ENCODE measurements at places on chromosomes 7 and 10.

GRCh38 chr10:10865303-10865702, 152.4 kb upstream of the CELF2 start:
- DNase-seq: no peak

GRCh38 chr7:158586499-158587161, 993 bp downstream of the PTPRN2 start:
- no peak for DNase-seq

DNA sequence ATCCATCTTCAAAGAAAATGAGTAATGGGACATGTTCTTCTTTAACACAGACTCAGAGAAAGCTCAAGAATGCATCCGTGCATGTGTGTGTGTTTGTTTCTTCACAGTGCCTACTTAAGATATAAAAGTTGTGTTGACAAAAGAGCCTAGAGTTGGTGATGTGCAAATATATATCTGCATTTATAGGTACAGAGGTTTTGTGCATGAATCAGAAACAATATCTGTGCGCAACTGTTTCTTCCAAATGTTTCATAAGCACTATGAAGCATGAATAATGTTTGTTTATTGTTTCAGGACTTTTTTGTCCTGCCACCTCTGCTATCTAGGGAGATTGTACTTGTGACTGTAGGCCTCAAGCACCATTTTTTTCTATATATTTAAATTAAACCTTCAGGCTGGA, 229.7 kb downstream of the CSTF2T start:
- DNase-seq: no peak

GRCh38 chr7:22184549-22185199, 172.3 kb downstream of the RAPGEF5 start:
- DNase-seq: no peak

GRCh38 chr10:86868353-86868752, 89.1 kb downstream of the MMRN2 start:
- no peak for DNase-seq

- DNase-seq: peak; percentile 14
Measured at GRCh38 chr10:92291921-92292845, 1.2 kb downstream of the MARCHF5 start.

DNA sequence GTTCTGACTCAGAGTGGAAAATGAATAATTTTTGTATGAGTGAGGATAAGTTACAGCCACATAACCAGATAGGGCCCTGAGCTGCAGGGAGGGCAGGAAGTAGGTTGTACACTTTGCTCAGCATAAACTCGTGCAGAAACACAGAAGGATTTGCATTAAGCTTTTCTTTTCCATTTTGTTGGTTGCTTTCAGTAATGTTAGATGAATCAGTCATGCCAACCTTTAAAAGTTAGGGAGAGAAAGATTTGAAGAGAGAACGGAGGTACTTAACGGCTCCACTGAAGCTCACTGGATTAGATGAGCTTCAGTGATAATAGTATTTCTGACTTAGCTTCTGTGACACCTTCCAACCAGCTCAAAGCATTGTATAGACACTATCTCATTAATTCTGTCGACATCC, 348.1 kb downstream of the GATA3 start:
- no peak for DNase-seq

- no peak for DNase-seq
Measured at GRCh38 chr10:52900593-52900992, 128.0 kb upstream of the MBL2 start.

- no peak for DNase-seq
Measured at GRCh38 chr7:64098-64915, 128.1 kb upstream of the FAM20C start.

- no peak for DNase-seq
Measured at GRCh38 chr7:24980534-24981170, 674 bp upstream of the OSBPL3 start.

DNA sequence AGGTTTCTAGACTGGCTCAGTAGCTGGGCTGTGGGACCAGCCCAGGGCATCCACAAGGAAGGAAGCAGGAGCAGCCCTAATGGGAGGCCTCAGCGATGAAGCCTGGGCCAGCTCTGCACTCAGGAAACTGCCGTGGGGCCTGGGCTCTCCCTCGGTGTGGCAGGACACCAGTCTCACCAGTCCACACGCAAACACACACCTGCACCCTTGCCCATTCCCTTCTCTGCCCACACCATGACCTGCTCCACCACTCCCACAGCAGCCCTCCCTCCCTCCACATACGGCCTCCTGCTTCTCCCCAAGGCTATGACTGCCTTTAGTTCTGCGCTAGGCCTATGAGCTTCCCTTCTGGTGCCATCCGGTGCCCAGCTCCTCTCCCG, 7.1 kb downstream of the FGF8 start:
- no peak for DNase-seq

DNA sequence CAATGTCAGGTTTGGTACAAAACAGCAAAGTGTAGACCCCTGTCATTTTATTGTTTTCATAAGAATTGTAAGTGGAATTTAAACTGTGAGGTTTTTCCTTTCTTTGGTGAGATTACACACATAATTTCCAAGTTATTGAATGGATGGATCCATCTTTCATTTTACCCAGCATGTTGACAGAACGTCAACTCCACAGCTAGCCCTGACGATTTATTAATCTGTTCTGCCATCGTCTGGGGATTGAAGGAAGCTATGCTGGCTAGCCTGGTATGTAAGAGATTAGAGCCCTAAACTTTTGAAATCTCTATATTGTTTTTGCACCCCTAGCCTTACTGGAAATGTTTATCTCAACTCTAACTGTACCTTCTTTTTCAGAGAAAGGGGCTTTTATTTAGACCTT, 8.6 kb downstream of the WNT16 start:
- DNase-seq: no peak

- DNase-seq: no peak
Measured at GRCh38 chr7:144830811-144831210, 5.0 kb downstream of the TPK1 start.

- no peak for DNase-seq
Measured at GRCh38 chr10:122307669-122308416, 36.7 kb downstream of the BTBD16 start.

DNA sequence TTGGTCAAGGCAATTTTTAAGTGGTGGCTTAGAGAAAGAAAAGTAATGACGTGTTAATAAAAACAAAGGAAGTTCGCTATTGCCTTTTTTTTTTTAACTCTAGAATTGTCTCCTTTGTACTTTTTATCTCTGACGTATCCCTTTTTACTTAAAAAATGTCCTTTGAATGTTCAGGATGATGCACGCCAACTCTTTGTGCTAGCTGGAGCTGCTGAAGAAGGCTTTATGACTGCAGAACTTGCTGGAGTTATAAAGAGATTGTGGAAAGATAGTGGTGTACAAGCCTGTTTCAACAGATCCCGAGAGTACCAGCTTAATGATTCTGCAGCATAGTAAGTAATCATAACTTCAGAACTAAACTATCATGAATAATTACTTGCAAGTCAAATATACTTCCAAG, 64.4 kb downstream of the GNAI1 start:
- no peak for DNase-seq

DNA sequence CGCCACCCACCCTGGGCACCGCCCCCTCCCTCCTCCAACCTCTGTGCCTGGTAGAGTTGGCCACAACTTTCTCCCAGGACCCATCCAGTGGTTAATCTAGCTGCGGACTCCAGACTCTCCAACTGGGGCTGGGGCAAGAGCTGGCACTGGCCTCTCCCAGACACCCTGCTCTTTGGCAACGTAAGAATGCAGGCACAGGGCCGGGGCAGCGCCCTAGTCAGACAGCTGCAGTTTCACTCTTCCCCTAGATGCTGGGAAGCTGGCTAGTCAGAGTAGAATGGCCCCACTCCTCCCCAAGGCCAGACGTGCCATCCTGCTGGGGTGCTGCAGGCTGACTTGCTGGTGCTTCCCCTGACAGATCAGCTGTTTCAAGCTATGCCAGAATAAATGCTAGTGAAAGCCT, 22.1 kb downstream of the HSPA12A start:
- no peak for DNase-seq

GRCh38 chr7:105861224-105861623, 15.2 kb downstream of the ATXN7L1 start:
- no peak for DNase-seq

DNA sequence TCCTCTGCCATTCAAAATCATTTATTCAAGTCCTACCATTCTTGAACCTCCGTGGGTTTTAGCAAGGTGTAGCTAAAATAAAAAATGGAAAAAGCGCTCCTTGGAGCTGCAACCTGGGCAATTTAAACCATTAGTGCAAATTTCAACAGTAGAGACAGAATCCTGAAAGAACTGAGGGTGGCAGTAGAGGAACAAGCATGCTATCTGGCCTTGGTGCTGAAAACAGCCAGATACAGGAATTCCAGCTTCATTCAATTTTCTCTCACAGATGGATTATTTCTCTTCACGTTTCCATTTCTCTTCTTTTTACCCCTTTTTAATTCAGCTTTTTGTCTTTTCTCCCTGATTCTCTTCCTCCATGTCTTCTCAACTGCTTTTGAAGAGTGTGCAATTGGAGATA, 77.7 kb downstream of the OTUD1 start:
- DNase-seq: no peak

- no peak for DNase-seq
Measured at GRCh38 chr7:33193308-33193864, 64.0 kb downstream of the BBS9 start.

DNA sequence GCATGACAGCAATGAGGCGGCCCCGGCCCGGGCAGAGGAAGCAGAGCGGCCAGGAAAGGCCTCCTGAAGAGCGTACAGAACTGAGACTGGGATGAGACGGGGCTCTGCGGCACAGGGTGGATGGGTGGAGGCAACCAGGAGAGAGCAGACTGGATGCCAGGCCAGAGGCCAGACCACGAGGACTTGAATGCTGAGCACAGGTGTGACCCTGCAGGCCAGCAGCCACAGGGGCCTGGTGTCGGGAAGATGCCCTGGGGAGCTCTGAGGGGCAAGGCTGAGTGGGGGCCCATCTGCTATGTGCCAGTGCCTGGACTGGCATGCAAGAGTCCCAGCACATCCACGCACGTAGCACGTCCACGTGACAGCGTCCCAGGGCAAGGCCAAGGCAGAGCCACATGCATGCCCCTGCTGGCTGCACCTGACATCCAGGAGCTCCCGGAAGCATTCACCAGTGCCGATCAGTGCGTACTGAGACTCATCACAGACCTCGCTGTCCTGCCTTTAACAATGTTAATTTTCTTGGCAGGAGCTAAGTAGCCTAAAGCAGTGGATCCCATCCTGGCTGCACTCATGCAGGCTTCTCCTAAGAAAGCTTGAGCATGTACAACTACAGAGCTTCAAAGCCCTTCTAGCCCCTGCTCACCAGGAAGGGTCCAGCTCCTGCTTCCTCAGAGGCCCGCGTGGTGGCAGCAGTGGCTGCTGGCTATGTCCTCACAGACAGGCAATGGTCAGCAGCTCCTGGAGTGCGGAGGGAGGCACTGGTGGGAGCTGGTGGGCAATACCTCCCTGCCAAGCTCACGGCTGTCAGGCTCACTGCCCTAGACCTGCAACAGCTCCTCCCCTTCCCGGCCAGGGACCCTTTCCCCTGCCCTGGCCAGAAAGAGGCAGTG, 18.0 kb downstream of the GRID1 start:
- DNase-seq: no peak

DNA sequence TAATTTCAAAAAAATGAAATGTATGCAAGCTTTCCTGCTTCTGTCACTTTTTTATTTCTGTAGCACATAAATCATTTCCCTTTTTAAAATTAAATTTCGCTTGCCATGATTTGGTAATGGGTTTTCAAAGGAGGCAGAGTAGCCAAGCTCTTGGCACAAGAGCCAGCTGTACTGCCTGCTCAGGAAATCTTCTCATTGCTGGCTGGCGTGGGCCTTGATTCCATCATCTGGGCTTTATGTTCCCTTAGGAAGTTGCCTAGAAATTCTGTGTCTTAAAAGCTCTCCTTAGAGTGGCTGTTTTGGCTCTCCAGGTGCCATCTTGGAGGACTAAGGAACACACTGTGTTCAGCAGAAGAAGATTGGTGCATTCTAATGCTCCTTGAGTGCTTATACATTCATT, 107.4 kb downstream of the ARID5B start:
- DNase-seq: no peak

DNA sequence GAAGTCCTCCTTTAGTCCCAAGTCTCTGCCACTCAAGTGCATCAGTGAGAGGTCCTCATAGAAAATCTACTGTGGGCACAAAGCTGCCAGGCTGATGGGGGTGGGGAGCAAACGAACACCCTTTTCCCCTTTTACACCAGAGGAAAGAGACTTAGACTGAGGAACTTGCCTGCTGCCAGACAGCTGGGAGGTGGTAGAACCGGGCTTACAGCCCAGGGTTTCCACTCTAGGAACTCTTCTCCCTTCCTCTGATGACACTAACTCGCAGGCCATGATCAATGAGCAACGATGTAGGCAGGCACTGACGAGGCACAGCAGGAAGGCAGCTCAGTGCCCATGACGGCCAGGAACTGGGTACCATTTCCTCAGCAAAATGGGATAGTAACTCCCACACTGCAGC, 11.0 kb upstream of the SH2D4B start:
- DNase-seq: no peak

DNA sequence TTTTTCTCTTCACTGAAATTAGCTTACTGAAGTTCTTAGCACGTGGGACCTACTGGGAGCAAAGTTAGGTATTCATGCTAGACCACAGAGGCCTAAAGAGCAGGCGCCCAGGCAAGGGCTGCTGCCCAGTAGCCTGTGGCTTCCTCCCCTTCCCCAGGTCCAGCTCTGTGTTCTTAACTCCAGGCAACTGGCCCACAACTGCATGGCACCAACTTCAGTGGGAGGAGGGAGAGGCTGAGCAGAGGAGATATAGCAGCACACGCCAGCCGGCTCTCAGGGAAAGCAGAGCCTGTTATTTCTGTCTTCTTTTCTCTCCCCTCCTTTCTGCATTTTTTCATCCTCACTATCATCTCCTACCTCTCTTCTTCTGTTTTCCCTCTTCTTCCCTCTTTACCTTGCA, 67.4 kb downstream of the PCGF5 start:
- DNase-seq: no peak
